ENCODE measurements at places on chromosomes 1 and 21.

- no peak for DNase-seq
These were observed 122.5 kb downstream of the KIF26B start for GRCh38 chr1:245277276-245277675.

- DNase-seq = no peak
These were observed 16.5 kb downstream of the CFAP74 start for GRCh38 chr1:1987142-1987510.

GRCh38 chr1:55861676-55862340, 646.6 kb upstream of the USP24 start:
- DNase-seq = no peak

DNA sequence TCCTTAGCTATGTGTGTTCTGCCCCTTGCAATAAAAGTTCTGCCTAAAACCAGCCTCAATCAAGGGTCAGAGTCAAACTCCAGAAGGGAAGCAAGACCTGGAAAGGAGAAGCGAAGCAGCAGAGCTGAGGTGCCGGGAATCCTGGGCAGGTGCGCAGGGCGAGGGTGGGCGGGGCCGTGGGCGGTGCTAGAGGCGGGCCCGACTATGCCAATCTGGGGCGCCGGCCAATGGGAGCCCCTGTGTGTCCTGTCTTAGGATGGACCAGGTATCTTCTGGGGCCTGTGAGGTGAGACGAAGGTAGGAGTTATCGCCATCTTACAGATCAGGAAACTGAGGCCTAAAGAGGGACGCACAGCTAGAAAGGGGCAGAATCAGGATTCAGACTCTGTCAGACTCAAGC, 120.3 kb downstream of the PTPRU start:
- no peak for DNase-seq

- no peak for DNase-seq
These were observed 267.4 kb downstream of the TM2D1 start for GRCh38 chr1:61457526-61458040.

DNA sequence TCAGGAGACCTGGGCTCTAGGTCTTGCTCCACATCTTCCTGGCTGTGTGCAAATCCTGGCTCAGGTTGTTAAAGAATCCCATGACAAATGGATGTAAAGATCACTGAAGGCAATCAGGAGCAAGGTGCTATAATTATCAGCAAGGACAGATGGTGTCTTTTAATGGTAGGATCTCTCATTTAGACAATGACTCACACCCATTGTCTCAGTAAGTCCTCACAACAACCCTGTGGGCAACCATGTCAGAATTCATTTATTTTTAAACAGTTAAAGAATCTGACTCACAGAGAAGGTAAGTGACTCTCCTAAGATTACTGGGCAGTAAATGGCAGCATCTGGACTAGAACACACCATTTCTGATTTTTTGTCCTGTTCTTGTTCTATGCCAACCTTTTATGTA, 32.8 kb downstream of the RNASEL start:
- DNase-seq = no peak

- no peak for DNase-seq
These were observed 175.6 kb downstream of the SIPA1L2 start for GRCh38 chr1:232454227-232454886.

- no peak for DNase-seq
These were observed 64.5 kb upstream of the FAM3B start for GRCh38 chr21:41251961-41252642.

GRCh38 chr1:240134596-240134995, 42.9 kb downstream of the FMN2 start:
- DNase-seq = no peak

GRCh38 chr21:46157987-46158451, 2.6 kb upstream of the FTCD start:
- no peak for DNase-seq

DNA sequence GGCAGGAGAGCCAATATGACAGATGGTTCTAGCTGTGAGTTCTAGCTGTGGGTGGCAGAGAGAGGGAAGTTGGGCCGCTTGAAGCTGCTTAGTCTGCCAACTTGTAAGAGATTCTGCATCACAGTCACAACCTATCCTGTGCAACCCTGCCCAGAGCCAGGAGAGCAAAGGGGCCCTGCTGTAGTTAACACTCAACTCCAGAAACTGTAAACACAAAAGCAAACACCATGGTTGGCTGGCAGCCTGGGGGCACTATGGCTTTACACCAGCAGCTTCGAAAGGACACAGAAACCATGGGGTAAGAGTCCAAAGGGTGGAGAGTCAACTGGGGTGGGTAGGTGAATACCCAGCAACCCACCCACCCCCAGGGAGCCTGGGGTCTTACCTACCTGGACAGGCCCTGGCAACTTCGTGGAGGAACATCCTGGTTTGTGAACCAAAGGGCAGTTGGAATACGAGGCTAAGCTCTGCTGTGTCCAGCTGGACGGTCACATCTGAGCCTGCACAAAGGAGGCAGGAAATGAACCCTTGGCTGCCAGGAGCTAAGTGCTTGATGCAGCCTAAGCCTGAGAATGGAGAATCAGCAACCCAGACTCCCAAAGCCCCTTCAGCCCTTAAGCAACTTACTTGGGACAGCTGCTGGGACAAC, 6.4 kb downstream of the INPP5B start:
- no peak for DNase-seq

GRCh38 chr1:25037174-25038074, 107.3 kb upstream of the RUNX3 start:
- DNase-seq = peak; percentile 31

GRCh38 chr1:56235909-56236510, 343.4 kb downstream of the PLPP3 start:
- no peak for DNase-seq

DNA sequence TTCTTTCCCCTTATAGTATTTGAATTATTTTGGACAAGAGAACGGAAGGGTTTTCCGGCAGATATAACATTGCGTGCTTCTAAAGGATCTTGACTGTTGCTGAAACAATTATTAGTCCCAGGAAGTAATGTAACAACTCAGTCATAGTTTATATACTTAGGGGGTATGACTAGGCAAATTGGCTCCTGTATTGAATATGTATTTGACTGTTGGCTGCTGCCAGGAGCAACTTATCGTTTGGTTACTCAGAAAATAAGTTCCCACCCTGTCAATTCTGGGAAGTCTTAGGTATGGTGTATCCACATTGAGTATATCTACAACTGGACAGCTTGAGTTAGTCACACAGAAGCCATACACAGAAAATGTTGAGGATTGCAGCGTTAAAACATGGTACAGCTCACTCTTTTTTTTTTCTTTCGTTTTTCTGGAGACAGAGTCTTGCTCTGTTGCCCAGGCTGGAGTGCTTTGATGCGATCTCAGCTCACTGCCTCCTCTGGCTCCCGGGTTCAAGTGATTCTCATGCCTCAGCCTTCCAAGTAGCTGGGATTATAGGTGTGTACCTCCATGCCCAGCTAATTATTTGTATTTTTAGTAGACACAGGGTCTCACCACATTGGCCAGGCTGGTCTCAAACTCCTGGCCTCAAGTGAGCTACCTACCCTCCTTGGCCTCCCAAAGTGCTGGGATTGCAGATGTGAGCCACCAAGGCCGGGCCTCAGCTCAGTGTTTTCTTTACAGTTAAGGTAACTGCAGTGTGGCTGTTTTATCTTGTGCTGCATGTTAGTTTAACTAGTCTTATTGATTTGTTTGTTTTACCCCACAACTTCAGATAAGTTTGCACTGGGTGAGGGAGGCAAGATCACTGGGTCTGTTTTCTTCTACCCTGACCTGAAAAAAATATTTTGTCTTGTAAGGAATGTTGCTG, 10.2 kb downstream of the SMAP2 start:
- DNase-seq = no peak

DNA sequence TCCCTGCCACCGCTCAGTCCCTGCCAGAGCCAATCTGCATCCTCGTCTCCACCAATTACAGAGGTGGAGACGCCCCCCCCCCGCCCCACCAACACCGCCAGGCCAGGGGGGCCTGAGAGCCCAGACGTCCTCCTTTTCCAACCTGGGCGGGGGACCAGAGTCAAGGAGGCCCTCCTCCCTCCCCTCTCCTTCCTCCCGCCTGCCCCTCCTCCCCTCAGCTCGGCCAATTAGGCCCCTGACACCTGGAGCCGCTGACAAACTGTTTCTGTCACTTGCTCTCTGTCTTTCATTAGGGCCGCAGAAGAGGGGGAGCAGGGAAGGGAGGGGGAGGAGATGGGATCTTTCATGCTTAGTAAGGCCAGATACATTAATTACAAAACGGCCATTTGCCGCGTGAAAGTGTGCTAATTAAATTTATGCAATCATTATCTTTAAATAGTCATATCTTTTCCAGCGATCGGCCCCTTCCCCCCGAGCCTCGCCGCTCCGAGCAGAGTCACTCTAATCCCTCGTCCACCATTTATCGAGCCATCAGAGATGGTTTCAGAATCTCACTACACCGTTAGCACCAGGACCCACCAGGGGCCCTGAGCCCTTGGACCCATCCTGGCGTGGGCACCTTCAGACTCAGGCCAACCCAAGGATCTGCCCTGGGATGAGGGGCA, 94.7 kb downstream of the PAX7 start:
- no peak for DNase-seq

- DNase-seq = no peak
These were observed 2.0 kb upstream of the SYT6 start for GRCh38 chr1:114155706-114156105.

GRCh38 chr1:36285443-36286101, 20.6 kb upstream of the SH3D21 start:
- no peak for DNase-seq

GRCh38 chr1:215651867-215652266, 84.8 kb downstream of the KCTD3 start:
- no peak for DNase-seq

- DNase-seq = no peak
These were observed 16.0 kb upstream of the FRRS1 start for GRCh38 chr1:99782397-99782796.

GRCh38 chr1:95321531-95321930, 87.5 kb downstream of the RWDD3 start:
- DNase-seq = no peak

DNA sequence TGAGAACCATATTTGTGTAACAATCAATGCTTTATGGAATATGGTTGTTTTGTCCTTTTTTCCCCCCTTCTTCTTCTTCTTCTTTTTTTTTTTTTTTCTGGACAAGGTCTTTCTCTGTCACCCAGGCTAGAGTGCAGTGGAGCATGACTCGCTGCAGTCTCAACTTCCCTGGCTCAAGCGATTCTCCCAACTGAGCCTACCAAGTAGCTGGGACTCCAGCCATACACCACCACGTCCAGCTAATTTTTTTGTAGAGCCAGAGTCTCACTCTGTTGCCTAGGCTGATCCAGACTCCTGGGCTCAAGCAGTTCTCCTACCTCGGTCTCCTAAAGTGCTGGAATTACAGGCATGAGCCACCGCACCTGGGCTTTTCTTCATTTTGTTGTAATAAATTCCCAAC, 86.7 kb downstream of the FMN2 start:
- DNase-seq = no peak

- no peak for DNase-seq
These were observed 24.7 kb upstream of the GUCA2B start for GRCh38 chr1:42128499-42128898.

GRCh38 chr21:35614396-35614921, 445.9 kb downstream of the SETD4 start:
- DNase-seq = no peak

DNA sequence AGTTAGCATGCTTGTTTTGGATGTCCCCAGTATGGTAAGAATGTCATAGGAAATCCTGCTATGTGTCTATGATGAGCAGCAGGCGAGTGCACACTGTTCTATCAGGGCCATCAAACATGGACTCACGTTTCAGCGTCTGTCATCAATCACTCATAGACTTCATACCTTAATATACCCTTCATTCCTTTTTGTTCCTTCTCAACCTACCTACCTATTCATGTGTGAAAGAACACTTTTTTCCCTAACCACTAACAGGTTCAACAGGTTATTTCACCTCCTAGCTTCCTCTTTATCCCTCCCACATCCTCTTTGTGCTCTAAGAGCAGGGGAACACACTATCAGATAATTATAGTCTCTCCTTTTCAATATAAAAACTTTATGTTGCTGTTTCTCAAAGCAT, 300.6 kb downstream of the TM2D1 start:
- no peak for DNase-seq

DNA sequence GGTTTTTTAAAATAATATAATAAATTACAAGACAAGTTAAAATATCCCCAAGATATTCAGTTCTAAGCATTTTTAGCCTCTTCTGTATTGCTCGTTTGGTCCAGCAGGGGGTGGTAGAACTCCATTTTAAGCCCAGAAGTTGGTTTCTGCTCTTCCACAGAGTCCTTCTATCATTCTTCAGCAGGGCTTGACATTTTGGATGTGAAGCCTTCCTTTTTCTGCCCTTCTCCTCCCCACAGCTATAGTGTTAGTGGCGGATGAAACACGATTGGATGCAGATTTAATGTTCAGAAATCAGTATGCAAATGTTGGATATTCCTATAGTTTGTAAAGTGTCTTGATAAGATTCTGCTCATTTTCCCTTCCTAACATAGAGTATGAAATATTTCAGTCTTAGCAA, 1.4 kb downstream of the NCAM2 start:
- DNase-seq = no peak

DNA sequence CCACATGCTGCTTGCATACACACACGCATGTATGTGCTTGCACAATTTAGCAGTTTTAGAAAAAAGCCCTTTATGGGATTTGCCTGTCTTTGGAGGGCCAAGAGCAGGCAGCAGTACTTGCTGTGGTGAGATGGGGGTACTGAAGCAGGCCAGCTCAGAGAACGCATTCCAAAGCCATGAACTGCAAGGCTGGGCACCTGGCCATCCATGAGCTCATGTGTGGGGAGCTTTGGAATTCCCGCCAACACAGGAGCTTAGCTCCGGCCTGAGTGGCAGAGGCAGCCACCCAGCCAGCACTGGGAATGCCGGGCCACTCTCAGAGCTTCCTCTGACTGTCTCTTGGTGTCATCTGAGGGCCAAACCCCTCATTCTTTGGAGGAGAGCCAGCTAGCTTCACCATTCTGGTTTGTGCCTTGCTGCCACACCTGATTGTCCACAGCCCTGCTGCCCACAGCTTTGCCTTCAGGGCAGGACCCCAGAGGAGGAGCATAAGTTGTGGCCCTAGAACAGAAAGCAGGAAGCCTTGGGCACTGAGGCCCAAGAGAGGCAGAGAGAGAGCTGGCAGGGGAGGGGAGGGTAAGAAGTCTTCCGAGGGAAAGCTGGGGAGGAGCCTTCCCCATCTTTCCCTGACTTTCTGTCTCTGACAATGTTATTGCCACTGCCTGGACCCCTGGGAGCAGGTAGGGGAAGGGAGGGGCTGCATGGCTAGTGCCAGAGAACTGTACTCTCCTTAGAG, 92.1 kb upstream of the POU3F1 start:
- no peak for DNase-seq

DNA sequence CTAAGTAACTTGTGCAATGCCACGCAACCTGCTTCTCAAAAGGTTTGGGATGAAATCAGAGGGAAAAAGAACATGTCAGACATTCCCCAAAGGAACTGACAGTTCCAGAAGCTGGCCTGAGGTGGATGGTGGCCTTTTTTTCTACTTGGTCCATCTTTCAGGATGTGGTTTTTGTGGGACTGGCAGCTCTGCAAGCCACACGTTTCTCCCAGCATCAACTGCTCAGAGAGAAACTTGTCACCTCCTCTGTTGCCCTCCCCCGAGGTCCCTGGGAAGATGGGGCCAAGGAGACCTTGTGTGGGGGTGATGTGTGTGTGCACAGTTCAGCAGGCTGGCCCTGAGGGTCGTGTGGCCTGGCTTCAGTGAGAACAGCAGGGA, 2.5 kb upstream of the DHRS3 start:
- DNase-seq = no peak

GRCh38 chr1:3141129-3141528, 72.1 kb downstream of the PRDM16 start:
- no peak for DNase-seq

GRCh38 chr1:227094249-227094966, 154.3 kb downstream of the COQ8A start:
- no peak for DNase-seq

GRCh38 chr1:36176106-36176949, 20.4 kb downstream of the MAP7D1 start:
- no peak for DNase-seq

GRCh38 chr1:58857680-58858673, 74.1 kb upstream of the JUN start:
- no peak for DNase-seq
